ENCODE measurements at places on chromosomes 6 and 20.

GRCh38 chr6:21781128-21781527, 187.6 kb downstream of the SOX4 start:
- no peak for DNase-seq

DNA sequence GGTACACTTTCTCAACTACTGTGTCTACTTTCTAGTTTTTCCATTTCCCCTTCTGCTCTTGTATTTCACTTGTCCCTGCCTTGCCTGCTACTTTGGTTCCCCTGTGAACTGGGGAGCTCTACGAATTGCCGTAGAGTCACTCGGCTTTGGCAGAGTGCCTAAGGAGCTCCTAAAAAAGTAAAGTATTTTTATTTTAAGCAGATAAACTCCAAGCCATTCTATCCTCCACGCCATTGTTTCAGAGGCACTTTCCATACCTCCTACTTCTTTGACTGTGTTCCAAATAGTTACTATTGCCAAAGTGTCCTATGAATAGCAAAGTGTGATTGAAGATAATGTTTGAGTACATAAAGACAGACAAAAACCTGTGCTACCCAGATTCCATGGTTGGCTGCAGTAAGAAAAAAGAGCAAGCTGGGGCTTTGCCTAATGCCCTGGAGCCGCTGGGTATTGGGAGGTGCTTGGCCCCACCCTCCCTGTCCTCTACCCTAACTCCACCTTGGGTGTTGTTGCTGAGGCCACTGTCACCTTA, 5.1 kb upstream of the MBOAT1 start:
- no peak for DNase-seq

DNA sequence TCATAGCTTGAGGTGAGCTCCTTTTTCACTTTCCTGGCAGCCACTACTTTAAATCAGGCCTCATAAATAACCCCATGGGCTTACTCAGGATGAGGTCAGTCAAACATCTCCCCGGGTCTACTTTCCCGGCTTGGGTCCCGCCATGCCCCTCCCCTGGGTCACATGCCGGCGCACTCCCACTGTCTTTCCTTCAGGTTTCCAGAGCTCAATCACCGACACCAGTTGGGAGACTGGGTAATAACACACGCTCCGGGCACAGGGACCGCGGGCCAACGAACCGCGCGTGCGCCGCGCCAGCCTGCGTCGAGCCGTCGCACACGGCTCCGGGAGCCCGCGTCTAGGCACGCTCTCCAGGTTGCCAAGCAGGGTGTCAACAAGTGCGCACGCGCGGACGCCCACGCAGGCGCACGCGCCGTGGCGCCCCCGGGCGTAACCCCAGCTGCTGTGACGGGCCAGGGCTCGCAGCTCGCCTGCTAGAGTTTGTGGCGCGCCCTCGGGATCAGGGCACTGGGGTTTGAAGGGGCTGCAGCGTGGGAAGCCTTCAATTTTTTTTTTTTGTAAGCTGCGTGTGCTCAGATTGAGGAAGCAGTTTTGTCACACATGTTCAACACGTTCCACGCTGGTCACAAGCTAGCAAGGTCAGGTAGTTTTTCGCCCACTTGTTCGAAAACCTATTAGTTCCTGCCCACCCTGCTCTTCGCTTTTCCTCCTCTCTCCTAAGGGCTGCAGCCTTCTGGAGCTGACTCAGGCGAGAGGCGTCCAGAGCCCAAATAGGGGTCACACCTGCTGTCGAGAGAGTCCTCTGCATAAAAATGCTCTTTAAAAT, 31.8 kb downstream of the TFAP2B start:
- DNase-seq: no peak

- DNase-seq: no peak
Measured at GRCh38 chr6:33072508-33073100, 845 bp downstream of the HLA-DPA1 start.

DNA sequence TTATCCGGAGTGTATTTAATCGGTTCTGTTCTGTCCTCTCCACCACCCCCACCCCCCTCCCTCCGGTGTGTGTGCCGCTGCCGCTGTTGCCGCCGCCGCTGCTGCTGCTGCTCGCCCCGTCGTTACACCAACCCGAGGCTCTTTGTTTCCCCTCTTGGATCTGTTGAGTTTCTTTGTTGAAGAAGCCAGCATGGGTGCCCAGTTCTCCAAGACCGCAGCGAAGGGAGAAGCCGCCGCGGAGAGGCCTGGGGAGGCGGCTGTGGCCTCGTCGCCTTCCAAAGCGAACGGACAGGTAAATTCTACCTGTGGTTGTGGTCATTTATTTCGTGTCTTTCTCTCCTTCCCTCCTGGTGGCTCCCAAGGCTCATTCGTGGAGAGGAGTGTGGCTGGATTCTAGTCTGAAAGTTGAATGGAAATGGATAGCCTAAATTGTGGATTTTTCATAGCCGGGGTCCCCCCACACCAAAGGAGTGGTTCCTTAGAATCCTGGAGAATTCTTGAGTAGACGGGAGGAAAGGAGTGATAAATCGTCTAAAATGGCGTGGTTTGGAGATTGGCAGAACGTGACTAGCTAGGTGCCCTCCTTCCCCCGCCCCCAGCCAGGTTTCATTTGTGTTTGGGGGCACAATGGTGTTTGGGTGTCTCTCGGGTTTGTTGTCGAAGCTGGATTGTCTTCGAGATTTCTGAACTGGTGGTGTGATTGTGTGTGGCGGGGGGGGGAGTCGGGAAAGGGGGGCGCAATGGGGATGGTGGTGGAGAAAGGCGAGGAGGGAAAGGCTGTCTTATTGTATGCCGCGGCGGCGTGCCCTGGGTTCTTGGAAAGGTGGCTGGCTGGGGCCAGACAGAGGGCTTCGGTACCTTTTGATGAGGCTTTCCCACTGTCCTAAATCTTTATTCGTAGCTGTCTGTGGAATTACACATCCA, 673 bp downstream of the MARCKS start:
- no peak for DNase-seq

- no peak for DNase-seq
Measured at GRCh38 chr6:20148433-20148832, 63.8 kb downstream of the MBOAT1 start.

DNA sequence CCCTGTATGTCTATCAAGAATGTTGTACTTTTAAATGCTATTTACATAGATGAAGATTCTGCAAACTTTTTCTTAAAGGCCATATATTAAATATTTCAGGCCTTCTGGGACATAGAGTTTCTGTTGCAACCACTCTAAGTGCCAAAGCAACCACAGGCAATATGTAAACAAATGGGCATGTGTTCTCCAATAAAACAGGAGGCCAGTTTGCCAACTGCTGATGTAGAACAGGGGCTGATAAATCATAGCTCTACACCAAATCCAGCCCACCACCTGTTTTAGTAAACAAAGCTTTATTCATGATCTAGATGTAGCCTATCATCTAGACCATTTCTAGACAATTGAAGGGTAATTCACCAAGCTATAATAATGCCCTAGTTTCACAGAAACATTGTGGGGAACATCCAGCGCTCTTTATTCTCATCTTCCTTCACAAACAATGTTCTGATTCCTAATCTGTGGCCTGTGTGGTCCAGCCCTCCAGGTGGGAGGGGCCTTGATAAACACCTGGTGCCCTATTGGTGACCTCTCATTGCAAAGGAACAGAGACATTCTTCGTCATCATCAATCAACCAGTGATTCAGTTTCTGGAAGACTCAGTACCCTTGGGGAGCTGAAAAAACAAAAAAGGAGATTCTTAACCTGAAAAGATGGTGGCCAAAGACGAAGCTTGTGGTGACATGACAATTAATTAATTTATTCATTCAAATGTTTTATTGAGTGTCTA, 80.2 kb downstream of the PREP start:
- DNase-seq: peak; percentile 76

DNA sequence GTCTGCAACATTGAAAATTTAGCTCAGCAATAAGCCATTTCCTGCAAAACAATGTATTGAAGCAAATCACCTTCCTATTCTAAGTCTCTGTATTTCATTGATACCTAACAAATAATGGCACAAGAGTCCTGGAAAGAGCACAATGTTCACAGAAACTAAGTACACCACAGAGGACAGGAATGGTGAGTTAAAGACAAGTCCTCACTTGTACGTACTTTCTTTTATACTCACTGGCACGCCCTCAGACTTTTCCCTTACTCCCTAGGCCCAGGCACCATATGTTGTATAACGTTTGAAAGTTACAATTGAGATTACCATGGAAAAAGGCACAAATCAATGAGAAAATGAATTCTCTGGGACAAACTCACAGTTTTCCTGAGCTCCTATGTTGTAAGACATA, 683.0 kb upstream of the MANEA start:
- no peak for DNase-seq

DNA sequence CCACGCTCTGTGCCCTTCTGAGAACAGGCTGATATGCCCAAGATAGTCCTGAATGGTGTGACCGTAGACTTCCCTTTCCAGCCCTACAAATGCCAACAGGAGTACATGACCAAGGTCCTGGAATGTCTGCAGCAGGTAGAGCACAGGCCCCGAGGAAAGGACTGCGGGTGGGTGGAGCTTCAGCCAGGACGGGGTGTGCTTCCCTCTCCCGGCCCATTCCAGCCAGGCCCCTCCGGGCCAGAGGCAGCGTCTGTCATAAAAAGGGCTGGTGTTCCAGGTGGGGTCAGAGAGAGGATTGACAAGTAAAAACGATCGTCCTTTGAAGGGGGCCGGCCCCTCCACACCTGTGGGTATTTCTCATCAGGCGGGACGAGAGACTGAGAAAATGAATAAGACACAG, 1.3 kb downstream of the RTEL1 start:
- DNase-seq: no peak

- no peak for DNase-seq
Measured at GRCh38 chr6:163494279-163494727, 79.8 kb downstream of the QKI start.

DNA sequence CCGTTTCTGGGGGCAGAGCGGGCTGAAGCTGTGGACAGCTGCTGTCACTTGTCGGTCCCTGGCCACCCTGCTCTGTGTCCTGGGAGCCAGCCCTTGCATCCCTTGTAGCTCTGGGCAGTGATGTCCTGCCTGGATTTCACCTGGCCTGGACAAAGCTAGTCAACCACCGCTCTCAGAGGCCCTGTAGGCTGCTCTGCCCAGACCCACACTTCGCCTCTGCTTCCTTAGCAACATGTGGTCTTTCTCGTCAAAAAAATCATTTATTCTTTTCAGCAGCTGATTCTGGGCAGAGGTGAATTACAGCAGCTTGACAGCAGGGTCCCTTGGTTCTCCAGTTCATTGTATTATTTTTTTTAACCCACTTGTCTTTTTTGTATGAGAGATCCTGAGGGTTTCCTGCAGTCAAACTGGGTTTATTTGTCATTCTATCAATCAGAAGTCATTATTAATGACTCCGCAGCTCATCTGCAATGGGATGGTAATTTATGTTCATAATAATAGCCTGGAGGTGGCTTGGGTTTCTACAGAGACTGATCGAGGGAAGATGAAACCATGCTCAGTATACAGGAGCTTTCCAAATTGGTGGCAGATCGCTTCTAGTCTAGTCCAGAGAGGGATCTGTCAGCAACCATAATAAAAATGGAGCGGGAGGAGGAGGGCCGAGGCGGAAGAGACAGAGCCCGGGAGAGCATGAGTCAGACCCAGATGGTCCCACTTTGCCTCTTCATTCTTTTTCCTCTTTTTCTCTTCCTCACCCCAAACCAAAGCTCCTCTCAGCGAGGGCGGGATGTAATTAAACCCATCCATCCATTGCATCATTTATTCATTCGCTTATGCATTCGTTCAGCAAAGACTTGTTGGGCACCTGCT, 22.4 kb downstream of the EDN3 start:
- no peak for DNase-seq

DNA sequence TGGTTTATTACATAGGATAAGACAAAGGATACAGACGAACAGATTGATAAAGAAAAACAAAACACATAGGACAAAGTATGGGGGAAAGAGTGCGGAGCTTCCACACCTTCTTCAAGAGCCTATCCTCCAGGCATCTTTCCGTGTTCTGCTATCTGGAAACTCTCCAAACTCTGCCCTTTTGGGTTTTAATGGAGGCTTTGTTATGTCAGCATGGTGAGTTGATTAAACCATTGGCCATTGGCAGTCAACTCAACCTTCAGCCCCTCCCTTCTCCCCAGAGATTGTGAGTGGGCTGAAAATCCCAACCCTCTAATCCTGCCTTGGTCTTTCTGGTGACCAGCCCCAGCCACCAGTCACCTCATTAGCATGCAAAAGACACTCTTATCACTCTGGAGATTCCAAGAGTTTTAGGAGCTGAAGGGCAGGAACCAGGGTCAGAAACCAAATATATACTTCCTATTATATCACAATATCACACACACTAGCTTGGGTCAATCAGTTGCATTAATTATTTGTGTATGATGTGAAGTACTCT, 23.8 kb downstream of the HLA-DOB start:
- DNase-seq: no peak

DNA sequence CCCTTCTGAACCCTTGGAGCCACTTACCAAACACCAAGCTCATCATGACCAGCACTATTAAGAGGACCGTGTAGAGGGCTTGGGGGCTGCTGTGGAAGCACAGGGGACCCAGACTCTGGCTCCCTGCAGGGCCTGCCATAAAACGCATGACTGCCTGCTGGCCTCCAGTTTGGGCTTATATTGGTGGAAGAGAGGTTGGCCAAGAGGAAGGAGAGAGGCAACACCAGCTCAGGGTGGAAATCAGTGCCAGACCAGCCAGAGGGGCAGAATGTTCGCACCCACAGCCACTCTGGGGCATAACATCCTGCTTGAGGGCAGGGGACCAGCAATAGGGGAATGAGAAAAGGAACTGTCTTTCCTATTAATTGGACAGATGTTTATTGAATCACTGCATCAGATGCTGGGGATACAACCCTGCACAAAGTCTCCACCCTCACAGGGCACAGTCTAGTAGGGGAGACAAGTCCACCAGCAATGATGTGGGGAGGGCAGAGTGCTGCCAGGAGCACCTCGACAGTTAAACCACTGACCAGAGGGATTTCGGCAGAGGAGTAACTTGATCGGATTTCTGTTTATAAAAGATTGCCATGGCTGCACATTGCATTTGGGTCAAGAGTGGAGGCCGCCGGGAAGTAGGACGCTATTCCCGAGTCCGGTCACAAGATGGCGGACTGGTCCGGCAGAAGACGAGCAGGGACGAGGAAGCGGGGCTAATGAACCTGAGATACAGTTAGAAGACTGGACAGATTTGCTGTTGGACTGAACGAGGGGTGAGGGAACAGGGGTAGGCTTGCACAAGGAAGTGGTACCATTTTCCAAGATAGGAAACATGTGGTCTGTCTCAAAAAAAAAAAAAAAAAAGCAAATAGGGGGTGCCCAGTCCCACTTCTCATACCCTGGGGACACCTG, at the start of gene LY6G5C:
Gene LY6G5C (minus strand): TSS at position 842 of the 909 bp plus-strand sequence. CDS start 694 bp downstream, at position 148.
- peak; percentile 69 for DNase-seq

- no peak for DNase-seq
Measured at GRCh38 chr6:167789358-167789757, 37.4 kb upstream of the AFDN start.

- DNase-seq: no peak
Measured at GRCh38 chr6:39273406-39273821, 40.8 kb downstream of the KCNK17 start.

- DNase-seq: no peak
Measured at GRCh38 chr6:93902517-93902916, 483.2 kb upstream of the EPHA7 start.

GRCh38 chr6:105900125-105900937, 185.8 kb upstream of the PRDM1 start:
- DNase-seq: no peak

- DNase-seq: peak; percentile 71
Measured at GRCh38 chr20:62632575-62633090, 9.7 kb upstream of the SLCO4A1 start.
